Type B pancreatic cell (in vitro differentiated cells): ENCODE measurements at places on chromosomes 1 and 21.

DNA sequence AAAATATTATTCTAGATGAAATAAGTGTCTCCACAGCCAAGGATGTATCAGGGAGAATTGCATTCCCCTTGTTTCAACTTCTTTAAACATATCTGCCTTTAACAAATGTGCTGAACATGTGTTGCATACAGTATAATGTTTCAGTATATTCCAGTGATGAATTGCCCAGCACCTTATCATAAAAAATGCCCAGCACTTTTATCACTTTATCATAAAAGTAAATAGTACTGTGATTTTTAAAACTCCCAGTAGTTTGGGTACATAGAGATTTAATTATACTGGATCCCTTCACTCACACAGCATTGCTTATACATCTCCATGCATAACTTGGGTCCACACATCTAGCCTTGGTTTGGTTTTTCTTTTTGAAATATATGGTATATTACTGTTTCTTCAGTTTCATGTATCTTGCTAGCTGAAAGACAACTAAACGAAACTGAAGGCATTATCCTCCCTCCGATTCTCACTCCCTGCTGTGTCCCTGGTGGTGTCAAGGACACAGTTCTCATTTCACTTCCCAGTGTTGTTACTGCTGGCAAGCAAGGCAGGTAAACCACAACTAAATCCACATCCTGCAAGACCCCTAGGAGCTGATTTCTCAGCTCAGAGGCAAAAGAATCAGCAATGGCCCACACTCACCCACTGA is 118.2 kb upstream of the SLC44A3 start:
- DNase-seq = no peak

DNA sequence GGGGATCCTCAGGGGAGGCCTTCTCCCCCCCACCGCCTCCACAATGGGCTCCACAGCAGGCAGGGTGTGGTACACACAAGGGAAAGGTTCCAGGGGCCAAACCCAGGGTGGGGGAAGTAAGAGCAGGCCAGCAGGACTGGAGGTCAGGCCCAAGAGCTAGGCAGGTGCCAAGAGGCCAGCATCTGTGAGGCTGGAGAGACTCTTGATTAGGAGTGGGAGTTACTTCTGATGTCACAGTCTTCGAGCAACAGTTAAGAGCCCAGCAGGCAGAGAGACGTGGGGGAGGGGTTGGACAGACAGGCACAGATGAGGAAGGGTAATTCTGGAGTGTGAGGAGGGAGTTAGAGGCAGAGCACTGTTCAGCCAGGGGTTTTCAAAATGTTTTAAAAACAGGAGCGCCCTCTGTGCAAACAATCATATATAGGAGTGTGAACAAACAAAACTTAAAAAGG is 55.8 kb downstream of the SLC9A1 start:
- no peak for DNase-seq

DNA sequence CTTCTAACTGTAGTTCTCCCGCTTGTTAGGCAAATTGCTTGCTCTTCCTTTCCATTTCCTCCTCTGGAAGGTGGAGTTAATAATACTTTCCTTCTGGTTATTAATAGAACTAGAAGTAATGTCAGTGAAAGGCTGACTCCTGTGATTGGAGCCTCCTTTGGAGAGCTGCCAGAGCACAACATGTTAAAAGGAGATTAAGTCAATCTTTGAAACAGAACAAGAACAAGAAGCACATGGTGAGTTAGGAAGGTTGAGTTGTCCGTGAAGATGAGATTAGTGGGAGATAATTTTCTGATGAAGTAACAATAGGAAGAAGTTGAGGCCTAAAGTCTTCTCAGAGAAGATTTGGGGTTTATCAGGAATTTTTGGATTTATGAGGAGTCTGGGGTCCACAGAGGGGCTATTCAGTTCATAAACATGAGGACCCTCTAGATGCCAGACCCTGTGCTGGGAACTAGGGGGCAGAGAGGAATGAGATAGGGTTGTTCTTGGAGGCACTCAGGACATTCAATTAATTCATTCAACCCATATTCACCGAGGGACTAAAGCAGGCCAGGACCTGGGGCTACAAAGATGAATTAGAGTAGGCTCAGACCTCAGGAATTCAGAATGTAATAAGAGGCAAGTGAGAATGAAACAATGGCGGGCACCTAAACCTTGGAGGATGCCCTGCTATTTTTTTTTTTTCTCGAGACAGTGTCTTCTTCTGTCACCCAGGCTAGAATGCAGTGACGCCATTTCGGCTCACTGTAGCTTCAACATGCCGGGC is 40.7 kb upstream of the DHCR24 start:
- DNase-seq = no peak

DNA sequence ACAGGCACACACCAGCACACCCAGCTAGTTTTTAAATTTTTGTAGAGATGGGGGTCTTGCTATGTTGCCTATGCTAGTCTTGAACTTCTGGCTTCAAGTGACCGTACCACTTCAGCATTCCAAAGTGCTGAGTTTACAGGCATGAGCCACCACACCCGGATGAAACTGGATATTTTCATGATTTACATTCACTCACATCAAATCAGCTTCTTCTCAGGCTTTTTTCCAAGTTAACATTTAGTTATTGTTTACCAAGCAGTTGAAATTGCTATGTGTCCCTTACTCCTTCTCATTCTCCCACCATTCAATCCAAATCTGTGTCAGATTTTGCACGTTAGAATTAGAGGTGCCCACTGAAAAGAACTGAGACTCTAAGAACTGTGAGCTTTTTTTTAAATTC is 18.4 kb downstream of the RIT1 start:
- DNase-seq = no peak

DNA sequence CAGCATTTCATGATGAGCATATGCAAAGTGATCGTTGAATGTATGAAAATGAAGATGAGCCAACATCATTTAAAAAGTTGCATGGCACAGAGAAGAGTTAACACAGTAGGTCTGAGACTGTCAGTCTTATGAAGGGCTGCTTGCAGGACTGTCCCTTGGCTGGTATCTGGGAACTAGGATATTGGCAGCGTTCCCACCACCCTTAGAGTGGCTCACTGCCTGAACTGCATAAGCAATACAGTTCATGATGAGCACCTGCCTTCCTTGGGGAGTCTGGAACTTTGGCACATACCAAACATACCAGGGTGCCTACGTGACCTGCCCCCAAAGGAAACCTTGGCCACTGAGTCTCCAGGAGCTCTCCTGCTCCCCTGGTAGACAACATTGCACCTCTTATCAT is 161.8 kb downstream of the DSCAM start:
- no peak for DNase-seq

DNA sequence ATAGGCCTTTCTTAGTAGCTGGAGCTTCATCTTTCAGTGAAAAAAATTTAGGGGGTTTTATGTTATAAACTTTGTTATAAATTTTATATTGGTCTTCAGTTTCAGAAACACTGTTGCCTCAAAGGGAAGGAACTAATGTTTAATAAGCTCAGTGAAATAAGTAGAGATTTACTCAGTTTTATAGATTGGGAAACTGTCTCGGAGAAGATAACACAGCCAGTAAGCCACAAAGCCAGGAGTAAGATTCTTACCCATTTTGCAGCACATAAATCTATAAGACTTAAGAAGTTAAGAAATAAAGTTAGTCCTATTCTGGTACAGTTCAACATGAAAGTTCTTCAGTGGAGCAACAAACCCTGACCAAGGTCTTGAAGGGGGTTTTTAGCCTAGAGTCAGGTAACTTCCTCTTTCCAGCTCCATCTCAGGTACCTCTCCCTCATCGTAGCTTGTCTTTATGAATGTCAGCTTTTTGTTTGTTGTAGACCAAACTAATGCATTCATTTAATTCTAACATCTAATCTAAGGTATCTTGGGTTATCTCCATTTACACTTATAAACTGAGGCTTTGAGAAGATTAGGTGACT is 3.3 kb downstream of the KPNA6 start:
- no peak for DNase-seq

DNA sequence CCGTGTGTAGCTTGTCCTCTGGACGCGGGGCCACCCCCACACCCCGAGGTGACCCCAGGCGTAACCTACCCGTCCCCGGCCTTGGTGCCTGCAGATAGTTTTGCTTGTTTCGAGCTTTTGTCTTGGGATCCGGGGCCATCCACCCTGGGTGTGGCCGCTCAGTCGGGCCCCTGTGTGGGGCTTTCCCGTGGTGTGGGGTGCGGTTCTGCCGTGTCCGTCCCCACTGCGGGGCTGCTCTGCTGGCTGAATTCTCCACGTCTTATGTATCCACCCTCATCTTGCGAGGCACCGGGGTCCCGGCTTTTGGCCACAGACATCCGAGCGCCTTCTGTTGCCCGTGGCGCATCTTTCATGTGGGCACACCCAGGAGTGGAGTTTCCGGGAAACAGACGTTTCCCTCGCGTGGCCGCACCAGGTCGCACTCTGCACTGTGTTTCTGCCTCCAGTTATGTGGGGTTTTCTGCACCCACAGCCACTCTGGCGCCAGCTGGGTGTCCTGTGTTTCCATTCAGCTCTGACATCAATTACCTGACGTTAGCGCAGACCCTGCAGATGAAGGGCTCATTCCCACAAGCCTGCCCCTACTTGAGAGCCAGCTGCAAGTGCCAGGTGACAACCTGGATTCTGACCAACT is 64.9 kb downstream of the PRKCZ start:
- no peak for DNase-seq

DNA sequence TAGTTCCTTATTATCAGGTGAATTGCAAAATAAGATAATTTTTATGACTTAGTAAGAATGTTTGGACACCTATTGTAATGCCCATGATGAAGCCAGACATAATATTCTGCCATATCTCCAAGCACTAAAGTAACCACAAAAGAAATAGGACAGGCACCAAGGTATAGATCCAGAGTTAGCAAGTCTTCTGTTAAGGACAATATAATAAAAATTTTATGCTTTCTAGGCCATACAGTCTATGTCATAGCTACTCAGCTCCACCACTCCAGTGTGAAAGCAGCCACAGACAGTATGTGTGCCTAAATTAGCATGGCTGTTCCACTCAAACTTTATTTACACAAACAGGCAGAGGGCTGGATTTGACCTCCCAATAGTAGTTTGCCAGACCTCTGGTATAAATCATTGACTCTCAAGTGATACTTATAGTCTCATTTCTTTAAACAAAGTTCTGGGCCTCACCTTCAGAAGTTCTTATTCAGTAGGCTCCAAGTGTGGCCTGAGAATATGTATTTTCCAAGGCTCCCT is 88.3 kb downstream of the SCMH1 start:
- DNase-seq = no peak

GRCh38 chr1:227170361-227171166 is 147.7 kb downstream of the CDC42BPA start:
- DNase-seq = no peak

- DNase-seq = no peak
These were observed 85.3 kb downstream of the SPAG17 start for GRCh38 chr1:118099686-118100085.

- no peak for DNase-seq
These were observed 20.5 kb upstream of the THRAP3 start for GRCh38 chr1:36203554-36204346.

DNA sequence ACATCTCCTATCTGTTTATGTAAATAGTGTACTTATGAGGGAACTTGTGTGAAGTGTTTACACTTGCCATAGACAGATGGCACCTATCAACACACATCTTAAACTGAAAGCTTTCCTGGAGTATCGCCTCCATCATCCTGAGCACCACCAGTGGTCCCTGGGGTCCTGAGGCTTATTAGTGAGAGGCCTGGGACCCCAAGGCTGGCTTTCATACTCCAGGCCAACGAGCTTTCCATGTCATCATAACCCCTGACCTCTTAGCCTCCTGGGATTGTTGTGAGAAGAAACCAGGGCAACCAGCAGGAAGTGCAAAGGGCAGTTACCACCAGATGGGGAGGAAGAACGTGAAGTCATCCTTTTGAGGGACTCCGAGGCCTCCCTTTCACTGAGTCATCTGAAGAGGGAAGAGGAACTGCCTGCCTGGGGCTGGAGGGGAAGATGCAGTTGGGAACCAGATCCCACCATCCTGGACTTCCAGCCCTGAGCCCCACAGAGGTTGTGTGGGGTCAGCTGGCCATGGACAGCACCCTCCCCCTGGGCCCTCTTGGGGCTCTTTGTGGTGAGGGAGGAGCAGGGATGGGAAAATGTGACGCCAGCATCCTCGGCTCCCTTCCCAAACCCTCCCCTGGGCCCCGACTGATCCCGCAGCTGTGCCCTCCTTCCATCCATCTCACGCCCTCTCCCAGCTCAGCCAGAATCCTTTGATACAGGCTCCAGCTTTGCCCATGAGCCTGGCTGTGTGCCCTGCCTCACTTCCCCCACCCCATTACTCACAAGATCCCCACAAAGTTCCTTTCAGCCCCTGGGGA is 5.8 kb downstream of the INKA2 start:
- no peak for DNase-seq

DNA sequence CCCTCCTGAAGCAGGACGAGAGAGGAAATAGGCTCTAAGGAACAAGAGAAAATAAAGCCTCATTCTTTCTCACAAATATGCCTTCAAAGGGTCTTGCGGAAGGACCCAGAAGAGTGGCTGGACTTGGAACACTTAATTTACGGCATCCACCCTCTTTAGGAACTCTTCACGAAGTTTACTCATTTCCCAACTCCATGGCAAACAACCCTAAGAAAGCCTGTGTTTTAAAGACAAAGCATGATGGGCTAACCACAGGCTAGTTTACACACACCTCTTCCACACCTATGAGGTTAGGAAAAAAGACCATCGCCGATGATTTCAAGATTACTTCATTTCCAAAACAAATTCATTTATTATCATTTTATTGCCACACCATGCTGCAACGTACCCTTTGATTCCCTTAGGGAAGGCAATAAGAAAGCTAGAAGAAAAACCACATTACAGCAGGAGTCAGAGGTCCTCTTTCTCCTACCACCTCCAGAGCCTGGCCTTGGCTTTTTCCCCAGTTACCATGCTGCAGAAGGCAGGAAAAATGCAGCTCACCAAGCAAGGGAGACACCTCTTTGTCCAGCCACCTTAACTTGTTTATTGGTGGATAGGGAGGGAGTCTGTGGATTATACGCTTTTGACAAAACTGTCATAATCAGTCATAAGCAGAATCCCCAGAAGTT is 29.6 kb downstream of the CHI3L2 start:
- DNase-seq = no peak

- no peak for DNase-seq
These were observed 4.6 kb downstream of the MAB21L3 start for GRCh38 chr1:116115476-116116439.

DNA sequence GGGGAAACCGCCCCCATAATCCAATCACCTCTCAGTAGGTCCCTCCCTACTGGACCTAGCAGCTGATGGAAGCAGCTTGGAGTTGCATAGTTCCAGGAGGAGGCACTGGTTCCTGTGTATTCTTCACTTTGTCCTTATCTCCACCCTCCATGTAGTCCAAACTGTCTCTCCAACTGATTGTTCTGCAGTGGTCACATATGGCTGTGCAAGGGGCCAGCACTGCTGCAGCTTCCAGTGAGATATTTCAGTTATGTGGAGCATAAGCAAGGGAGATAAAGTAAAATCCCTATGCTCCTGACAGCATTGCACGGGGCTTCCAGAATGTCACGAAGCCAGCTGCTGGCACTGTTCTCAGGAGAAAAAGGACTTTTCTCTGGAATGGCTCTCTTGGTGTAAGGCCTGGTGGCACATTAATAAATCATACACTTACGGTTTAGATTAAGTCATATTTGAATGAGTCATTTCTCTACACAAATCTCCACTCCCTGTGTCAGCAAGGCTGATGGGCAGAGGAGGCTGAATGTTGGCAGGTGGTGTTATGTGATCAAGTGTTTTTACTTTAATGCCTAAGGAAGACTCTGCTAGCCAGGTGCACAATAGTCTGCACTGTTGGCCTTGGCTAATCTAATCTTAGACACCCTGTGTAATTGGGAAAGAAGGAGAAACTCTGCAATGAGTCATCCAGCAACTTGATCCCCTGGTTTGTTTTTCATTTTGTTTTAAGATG is 93.4 kb downstream of the KCNK1 start:
- no peak for DNase-seq

- DNase-seq = no peak
These were observed 4.1 kb upstream of the PTAFR start for GRCh38 chr1:28180306-28181305.

- no peak for DNase-seq
These were observed 13.1 kb upstream of the ZRANB2 start for GRCh38 chr1:71093938-71094337.
